ENCODE measurements at places on chromosomes 4 and X.

GRCh38 chr4:87498446-87498900, 30.7 kb downstream of the SPARCL1 start:
- DNase-seq, result no peak

DNA sequence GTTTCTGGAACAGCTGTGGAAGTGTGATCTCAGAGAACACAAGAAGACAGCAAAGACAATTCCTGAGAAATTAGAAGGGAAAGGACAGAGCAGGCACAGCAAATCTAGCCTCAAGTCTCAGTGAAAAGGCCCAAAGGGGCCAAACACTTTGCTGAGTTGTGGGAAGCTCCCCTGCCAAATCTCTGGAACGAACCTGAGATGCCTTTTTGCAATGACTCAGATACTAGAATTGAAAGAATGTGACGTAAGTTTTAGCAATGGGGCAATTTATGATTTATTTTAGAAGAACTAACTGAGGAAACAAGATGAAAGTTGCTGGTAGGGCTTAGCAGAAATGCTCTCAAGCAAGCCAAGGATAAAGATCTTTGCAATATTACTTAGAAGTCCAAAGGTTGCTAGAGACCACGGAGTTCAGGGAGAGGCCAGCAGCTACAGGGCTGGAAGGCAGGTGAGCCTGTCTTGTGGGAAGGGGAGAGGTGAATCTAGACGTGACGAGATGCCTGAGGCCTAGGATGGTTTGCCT, 92.8 kb downstream of the AMELX start:
- DNase-seq, result no peak

- no peak for DNase-seq
Observed at GRCh38 chr4:28921886-28922285, 1798.3 kb upstream of the PCDH7 start.

- DNase-seq, result no peak
Observed at GRCh38 chr4:88672987-88673386, 24.6 kb downstream of the NAP1L5 start.

GRCh38 chrX:9875801-9876200, 89.6 kb downstream of the SHROOM2 start:
- no peak for DNase-seq

- no peak for DNase-seq
Observed at GRCh38 chr4:6598127-6598526, 23.1 kb downstream of the MAN2B2 start.

- no peak for DNase-seq
Observed at GRCh38 chr4:56345458-56345857, 41.8 kb downstream of the AASDH start.

- DNase-seq, result no peak
Observed at GRCh38 chr4:138410266-138410665, 168.1 kb upstream of the SLC7A11 start.

DNA sequence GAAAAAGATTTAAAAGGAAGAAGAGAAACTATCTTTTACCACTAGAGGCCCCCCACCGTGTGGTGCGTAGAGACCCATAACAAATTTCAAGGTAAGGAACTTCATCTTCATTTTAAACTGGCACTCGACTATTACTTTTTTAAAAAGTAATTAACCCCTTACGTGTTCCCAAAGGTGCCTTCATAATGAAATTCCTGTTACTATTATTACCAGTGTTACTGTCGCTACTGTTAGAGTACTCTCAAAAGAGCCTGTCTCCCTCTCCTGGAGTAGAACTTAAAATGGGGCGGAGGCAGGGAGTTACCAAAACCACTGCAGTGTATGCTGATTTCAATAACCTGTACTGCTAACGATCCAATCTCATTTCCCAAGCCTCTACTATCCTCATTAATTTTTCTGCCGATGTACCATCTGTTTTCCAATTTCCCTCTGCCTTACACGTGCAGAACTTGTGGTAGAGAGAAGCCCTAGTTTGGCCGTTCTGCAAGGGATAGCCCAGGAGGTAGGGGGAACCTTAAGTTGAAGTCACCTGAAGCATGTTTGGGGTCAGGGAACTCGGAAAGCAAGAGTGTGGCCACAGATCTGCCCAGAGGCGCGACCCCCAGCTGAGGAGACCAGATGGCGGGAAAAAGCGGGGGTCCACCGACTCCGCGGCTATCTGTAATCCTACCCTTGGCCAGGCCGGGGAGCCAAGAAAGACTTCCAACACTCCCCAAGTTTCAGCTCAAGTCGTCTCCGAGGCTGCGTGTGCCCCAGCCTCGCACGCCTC, 720 bp upstream of the STK26 start:
- DNase-seq, result no peak

DNA sequence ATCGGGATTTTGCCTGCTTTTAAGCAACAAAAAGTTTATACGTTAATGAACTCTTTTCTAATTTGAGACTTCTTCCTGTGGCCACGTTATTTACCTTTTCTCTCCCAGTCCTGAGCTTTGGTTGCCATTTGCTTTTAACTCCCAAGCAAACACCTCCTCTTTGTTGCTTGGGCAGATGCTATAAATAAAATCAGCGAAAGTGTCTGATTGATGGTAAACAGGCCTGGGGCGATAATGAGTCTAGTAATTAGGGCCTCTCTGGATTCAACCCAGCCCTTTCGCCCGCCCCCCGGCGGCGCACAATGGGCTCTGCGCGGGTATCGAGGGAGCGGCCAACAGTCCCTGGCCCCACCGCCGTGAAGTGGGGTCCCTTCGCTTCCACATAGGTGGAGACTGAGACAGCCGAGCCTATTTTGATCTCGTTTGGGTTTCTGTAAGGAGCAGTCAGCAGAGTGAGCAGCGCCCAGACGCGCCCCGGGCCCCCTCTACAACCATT, 790 bp downstream of the CLGN start:
- no peak for DNase-seq

DNA sequence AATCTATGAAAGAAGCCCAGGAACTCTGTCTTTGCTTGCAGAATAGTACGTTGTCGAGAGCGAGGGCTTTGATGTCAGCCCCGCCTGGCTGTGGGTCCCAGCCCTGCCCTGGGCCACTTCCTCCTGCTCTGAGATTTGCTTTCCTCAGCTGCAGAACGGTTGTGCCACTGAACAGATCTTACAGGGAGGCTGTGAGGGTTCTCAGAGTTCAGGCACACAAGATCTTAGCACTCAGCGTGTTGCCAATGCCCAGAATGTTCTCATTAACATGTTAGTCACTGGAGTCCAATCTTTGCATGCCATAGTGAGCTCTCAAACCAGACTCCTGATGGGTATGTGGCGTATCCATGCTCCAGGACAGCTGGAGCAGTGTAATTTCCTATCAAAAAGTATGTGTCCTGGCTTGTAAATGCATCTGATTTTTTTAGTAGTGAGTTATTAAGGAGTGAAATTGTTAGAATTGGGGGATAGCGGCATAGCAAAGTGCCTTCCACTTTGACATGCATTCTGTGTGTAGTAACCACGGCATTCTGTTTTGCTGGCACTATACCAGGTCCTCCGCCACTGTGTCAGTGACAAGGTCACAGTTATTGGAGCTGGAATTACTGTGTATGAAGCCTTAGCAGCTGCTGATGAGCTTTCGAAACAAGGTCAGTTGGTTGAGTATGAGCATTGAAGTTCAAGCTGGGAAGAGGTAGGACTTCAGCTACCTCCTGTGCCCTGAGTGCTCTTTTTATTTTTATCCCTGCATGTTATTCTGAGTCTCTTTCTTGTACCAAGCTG, 31.6 kb downstream of the TKTL1 start:
- no peak for DNase-seq

GRCh38 chr4:85370400-85371032, 104.4 kb upstream of the ARHGAP24 start:
- no peak for DNase-seq

DNA sequence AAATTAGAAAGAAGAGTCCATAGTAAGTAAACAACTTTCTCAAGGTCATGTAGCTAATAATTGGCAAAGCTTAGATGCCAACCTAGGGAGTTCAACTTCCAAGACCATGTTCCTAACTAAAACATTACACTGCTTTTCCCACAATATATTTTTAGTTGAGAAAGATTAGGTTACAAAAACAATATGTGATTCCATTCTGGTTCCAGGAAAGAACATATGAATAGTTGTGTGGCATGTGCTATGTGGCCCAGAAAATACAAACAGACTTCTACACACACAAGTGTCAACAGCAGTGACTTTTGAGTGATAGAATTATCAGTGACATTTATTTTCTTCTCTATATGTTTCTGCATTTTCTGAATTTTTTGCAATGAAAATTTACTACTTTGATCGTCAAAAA, 62.7 kb upstream of the EDNRA start:
- DNase-seq, result no peak

- DNase-seq, result no peak
Observed at GRCh38 chrX:7062903-7063302, 84.6 kb upstream of the STS start.

DNA sequence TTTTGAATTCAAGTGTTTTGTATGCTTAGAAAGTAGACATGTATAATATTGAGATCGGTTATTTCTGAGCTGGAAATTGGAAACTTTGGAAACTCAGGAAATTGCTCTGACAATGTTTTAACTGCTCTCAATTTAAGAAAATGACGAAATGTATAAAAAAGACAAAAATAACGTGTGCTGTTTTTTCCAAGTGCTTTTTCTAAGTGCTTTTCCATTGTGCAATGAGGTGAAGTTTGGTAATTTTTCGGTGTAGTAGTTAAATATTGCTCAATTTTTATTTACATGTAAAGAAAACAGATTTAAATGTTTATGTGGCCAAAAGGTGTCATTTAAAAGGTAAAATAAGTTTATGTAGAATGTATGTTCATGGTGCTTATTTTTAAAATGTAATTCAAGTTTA, 39.4 kb upstream of the RHOH start:
- DNase-seq, result no peak

GRCh38 chr4:138182838-138183426, 59.2 kb downstream of the SLC7A11 start:
- peak; percentile 8 for DNase-seq

DNA sequence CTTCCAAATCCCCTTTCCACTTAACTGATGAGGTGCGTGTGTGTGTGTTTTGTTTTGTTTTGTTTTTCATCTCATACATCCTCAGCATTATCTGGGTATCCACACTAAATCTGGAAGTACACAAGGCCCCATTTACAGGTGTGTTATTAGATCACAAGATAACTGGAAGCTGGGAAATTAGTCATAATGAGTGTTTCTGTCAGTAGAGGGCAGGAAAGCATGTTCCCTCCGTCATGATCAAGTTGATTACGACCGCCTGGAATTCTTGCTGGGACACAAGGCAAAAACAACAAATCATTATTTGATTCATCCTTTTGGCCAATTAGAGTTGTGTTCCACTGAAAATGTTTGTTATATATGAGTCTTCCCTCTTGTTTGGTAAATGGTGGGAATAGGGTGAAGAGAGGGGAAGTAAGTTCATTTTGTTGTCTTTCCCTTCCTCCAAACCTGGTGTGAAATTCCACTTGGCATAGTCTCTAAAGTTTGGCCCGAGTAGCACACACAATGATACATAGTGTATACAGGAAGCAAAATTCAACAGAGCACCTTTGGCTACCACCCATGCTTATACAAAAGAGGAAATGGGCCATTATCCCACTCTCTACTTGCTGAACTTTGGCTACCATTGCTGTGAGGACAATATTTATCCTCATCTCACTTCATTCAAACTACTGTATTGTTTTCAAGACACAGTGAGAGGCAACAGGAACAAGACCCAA, 33.3 kb upstream of the TLL1 start:
- no peak for DNase-seq

- no peak for DNase-seq
Observed at GRCh38 chrX:31649201-31649600, 577.4 kb upstream of the FTHL17 start.

GRCh38 chr4:156521631-156522030, 450.0 kb downstream of the PDGFC start:
- no peak for DNase-seq

DNA sequence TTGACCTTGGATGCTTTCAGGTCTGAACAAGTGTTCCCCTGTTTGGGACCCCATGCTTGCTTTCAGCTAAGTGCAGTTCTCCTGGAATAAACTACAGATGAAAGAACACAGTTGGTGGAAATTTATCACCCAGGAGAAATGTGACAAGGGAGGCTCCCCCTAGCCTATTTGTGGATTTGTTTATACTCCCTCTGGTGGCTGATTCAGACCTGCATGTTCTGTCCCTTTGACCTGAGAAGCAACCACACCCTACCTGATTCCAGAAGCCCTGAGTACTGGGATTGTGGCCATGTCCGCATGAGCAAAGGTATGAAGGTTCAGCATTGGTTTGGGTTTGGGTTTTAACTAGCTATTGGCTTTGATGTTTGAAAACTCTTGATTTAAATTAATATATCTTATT, 440.9 kb downstream of the MID1IP1 start:
- DNase-seq, result no peak

Measured in NCI-H187 treated with DMSO at 0.1 percent for 48 hours (cell line).